ENCODE measurements at places on chromosomes 5 and 9.

GRCh38 chr9:121336665-121337064 is 33.4 kb downstream of the STOM start:
- no peak for DNase-seq

- DNase-seq: no peak
These were observed 28.6 kb upstream of the HRH2 start for GRCh38 chr5:175629261-175629660.

DNA sequence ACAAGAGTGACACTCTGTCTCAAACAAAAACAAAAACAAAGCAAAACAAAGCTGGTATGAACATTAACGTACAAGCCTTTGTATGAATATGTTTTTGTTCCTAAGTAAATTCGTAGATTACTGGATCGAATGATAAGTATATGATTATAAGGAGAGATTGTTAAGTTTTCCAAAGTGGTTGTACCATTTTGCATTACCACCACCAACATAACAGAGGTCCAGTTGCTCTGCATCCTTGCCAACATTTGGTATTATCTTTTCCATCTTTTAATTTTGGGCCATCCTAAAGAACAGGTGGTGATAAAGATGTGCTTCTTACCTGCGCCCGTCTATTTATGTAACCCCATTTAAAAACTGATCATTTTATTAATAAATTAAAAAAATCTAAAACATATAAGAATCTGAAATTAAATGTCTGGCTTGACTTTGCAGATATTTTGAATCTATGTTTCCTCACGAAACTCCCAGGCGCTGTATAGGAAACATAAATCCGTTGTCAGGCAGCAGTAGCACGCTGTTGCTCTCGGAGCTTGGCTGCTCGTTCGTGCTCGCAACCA is 593 bp upstream of the NAA35 start:
- DNase-seq: no peak

- DNase-seq: no peak
These were observed 62.2 kb downstream of the RNF38 start for GRCh38 chr9:36337865-36338264.

- DNase-seq: no peak
These were observed 80.8 kb downstream of the ARRDC3 start for GRCh38 chr5:91302305-91302704.

DNA sequence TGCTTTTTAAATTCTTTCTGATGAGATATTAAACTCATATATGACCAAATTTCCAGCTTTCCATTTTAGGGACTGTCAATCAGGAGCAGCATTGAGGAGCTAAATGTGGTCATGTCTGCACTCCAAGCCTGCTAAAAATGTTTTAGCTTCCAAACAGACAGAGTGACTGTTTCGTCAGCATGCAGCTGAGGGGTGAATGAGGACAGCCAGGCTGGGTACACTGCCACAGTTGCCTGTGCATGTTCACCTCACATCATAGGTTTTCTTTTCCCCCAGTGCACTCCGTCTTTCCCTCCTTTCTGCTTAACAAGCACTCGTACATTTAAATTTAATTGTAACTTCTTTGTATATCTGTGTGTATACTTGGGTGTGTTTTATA is 138.1 kb downstream of the ARRDC3 start:
- no peak for DNase-seq

- no peak for DNase-seq
These were observed 47.5 kb upstream of the RNF20 start for GRCh38 chr9:101485924-101486692.

GRCh38 chr5:158235159-158235547 is 376.2 kb upstream of the CLINT1 start:
- no peak for DNase-seq

- no peak for DNase-seq
These were observed 101.2 kb downstream of the AOPEP start for GRCh38 chr9:94827584-94828304.

DNA sequence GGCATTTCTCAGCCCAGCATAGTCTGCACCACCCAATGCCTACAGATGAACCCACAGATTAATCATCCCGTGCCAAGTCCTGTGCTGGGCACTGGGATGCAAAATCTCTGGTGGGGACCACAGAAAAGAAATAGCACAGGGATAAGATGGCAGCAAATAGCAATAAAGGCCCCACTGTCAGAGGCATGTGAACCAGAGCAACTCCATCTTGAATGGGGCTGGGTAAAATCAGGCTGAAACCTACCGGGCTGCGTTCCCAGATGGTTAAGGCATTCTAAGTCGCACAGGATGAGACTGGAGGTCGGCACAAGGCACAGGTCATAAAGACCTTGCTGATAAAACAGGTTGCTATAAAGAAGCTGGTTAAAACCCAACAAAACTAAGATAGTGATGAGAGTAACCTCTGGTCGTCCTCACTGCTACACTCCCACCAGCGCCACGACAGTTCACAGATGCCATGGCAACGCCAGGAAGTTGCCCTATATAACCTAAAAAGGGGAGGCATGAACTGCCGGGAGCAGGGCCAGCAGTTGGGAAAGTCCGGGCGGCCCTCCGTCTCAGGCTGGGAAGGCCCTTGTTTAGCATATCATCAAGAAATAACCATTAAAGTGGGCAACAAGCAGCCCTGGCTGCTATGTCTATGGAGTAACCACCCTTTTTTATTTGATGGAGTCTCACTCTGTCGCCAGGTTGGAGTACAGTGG is 65.2 kb downstream of the C9orf50 start:
- DNase-seq: no peak

DNA sequence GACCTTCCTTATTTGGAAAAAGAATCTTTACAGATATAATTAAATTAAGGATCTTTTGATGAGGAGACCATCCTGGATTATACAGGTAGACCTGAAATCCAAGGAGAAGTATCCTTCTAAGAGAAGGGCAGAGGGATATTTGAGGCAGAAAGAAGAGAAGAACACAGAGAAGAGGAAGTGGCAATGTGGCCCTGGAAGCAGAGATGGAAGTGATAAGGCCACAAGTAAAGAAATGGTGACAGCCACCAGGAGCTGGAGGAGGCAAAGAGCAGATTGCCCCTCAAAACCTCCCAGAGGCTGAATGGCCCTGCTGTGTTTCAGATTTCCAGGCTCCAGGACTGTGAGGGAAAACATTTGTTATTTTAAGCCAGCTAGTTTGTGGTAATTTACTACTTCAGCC is 93.0 kb upstream of the ANKRD55 start:
- DNase-seq: no peak

All from iPS DF 6.9 (cell line).